Upper lobe of left lung (tissue), 6 donors: ENCODE measurements at places on chromosomes 4 and X. TPM values are rescaled to one million over a fixed set of nuclear protein-coding genes. Genes with fewer than 3 reads are reported as not detected.

PAGE2B gene
- not detected for total RNA-seq

PPP1R3F gene
- total RNA-seq: 7.1 TPM

DDX3X gene
- total RNA-seq: 294 TPM

GPR50 gene
- not detected for total RNA-seq

GPC3 gene
- 9.4 TPM for total RNA-seq

ADGRL3 gene
- 1.1 TPM for total RNA-seq

TMPRSS11B gene
- total RNA-seq: not detected

PAGE4 gene
- total RNA-seq: not detected

MAP9 gene
- 7.1 TPM for total RNA-seq

ANOS1 gene
- total RNA-seq: 63.8 TPM

ITIH6 gene
- not detected for total RNA-seq

- no peak for DNase-seq
Observed at GRCh38 chrX:116972362-116972761, 509.6 kb upstream of the CT83 start.

- DNase-seq: no peak
Observed at GRCh38 chr4:155546451-155546850, 120.2 kb upstream of the GUCY1A1 start.

DNA sequence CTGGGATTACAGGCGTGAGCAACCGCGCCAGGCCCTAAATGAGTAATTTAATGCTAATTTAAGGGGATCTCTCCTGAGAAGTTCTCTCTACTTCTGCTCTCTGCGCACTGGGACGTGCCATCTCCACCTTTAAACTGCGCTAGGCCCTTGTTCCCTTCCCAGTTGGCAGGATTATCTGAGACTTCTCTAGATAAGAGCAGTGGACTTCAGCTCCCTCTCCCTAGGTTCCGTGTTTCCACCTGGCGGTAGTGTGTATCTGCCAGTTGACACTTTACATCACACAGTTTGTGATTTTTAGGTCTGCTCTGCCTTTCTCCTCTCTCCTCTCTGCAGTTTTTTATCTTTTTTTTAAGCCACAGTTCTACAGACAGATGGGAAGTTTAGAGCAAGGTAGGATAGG lies 40.2 kb downstream of the ARHGAP10 start:
- no peak for DNase-seq

- peak; percentile 96 for DNase-seq
Observed at GRCh38 chr4:158768555-158769174, at the start of gene FNIP2. Gene FNIP2, plus strand, starts transcription at chr4:158769026. Its CDS starts 187 bp downstream, at chr4:158769213.

DNA sequence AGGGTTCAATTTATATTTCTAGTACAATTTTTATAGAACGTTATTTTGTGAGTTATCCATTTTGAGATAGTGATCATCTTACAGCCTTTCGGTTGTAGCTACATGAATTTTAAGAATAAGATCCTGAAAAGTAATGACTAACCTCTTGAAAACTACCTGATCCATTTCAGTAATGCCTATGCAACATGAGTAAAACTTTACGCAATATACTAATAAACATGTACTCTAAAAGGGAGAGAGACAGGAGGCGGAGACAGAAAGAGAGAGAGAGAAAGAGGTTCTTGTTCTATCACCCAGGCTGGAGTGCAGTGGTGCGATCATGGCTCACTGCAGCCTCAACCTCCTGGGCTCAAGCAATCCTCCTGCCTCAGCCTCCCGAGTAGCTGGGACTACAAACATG lies 816.1 kb downstream of the CCSER1 start:
- no peak for DNase-seq

- DNase-seq: no peak
Observed at GRCh38 chrX:1493877-1494510, 41.3 kb upstream of the ASMTL start.

- no peak for DNase-seq
Observed at GRCh38 chr4:150117094-150117493, 38.8 kb downstream of the DCLK2 start.

DNA sequence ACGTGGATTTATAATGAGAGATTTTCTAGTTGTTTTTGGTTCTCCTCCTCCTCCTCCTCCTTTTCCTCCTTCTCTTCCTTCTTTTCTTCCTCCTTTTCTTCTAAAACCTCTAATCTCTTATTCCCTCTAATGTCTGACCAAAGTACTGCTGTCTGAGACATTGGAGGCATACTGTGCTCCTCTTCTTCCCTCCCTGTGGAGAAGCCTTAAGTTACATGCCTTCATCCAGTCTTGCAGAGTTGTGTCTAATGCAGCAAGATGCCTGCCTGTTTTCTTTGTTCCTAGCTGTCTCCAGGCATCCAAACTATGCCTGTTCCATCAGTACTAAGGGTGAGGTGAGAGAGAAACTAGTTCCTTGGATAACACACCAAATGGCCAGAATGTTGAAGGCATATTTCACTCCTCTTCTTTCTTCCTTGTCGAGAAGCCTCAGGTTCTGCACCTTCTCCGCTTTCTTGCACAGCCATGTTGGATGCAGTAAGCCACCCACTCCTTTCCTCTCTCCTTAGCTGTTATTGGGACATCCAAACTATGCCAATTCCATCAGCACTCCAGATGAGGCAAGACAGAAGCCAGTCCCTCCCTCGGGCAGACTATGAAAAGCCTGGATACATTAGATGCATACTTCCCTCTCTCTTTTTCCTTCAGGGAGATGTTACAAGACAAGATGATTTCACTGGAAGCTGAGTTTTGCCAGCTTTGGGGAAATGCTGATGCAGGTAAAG lies 285.7 kb upstream of the TRAM1L1 start:
- DNase-seq: no peak

GRCh38 chrX:155144926-155145325 lies 71.3 kb upstream of the VBP1 start:
- no peak for DNase-seq

GRCh38 chrX:107360788-107361360 lies 88.6 kb upstream of the FRMPD3 start:
- no peak for DNase-seq

GRCh38 chr4:182600093-182600492 lies 317.1 kb downstream of the DCTD start:
- no peak for DNase-seq

GRCh38 chrX:25010784-25011588 lies 4.8 kb downstream of the ARX start:
- DNase-seq: no peak

- no peak for DNase-seq
Observed at GRCh38 chr4:86615501-86615900, 21.4 kb downstream of the PTPN13 start.

DNA sequence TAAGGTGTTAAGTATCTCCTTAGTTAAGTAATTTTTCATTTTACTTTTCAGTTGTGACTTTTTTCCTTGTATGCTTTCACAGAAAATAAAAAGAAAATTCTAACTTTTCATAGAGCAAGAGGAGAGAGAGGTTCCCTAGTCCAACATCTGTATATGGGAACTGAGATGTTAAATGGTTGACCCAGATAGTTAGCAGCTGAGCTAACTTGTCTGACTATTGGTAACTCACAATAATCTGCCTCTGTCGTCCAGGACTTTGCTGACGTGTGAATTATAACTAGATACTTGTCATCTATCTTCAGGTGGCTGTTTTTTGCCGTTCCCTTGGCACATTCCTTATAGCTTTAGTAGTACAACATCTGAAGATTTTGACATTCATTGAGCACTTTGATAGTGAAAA lies 29.9 kb downstream of the TBC1D19 start:
- no peak for DNase-seq

GRCh38 chrX:66751136-66751782 lies 112.4 kb upstream of the EDA2R start:
- no peak for DNase-seq

DNA sequence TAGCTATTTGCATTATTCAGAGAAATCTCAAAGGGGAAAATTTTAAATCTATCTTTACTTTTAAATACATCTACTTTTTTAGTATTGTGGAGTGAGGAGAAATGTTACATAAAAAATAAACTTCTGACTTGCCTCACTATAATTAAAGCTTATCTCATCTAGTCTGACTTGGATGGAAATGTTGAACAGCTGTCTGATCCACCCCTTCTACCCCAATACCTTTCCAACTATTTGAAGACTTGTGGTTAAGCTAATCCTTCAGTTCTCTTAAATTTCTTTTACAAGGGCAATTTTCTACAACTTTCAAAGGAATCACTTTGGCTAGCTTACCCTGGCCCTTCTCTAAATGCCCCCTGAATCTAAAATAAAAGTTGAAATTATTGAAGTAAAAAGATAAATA lies 17.3 kb upstream of the RPS6KA6 start:
- no peak for DNase-seq

DNA sequence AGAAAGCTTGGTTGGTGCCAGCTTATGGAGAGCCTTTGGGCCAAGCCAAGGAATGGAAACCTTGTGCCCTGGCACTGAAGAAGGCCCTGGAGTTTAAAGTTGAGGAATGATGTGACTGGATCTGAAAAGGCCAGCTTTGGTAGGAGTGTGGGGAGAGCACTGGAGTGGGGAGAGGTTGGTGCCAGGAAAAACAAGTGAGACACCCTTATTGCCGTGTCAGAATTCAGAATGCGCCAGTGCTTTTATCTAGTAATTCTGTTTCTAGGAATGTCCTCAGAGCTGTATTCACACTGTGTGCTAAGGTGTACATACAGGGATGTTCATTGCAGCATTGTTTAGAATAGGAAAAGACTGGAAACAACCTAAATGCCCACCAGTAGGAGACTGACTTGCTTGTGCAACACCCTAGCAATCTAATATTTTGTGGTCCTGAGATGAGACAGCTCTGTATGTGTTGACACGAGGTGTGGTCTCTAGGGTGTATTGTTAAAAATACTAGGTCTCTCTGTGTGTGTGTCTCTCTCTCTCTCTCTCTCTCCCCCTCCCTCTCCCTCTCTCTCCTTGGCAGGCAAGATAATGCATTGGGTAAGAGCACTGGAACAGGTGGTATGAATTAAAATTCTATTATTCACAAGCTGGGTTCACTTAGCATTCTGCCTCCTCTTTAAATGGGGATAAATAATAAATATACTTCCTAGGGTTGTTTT lies 107.8 kb downstream of the GATB start:
- DNase-seq: no peak

- no peak for DNase-seq
Observed at GRCh38 chrX:41043674-41044345, 41.4 kb upstream of the USP9X start.

- no peak for DNase-seq
Observed at GRCh38 chrX:23788521-23788920, 5.5 kb downstream of the SAT1 start.

- no peak for DNase-seq
Observed at GRCh38 chr4:40515037-40515397, 114.6 kb downstream of the RBM47 start.

DNA sequence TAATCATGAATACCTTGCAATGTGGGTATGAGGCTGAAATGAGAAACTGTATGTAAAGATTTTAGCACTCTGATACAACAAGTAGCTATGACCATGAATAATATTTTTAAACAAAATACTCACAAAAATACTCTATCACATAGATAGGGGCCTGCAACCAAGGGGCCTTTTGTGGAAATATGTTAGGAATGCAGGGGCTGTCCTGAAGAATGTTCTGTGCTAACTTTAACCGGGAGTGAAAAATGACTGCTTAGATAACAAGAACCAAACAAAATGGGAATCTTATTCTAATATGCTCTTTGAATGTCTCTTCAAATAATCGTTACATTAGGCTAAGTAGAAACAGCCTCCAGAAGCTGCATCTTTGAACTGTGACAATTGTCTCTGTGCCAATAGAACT lies 37.9 kb upstream of the GYPA start:
- DNase-seq: no peak

- DNase-seq: peak; percentile 29
Observed at GRCh38 chr4:10554694-10555093, 97.5 kb upstream of the ZNF518B start.

GRCh38 chrX:37000140-37000539 lies 8.0 kb upstream of the FAM47C start:
- no peak for DNase-seq

DNA sequence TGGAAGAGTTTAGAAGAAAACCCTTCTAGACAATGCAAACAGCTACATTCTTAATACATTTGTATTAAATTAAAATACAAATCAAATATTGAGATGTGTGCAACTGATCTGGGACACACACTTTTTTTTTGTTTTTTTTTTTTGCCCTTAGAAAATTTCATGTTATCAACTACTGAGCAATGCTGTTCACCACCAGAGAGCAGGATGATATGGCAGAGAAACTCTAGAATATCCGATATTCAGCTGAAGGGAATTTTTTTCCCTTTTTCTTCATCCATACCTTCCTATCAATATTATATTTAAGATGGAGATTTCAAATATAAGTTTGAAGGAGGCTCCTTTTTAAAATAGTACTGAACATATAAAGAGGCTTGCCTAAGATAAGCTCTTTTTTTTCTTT lies 1.0 kb downstream of the NDST3 start:
- DNase-seq: no peak

GRCh38 chr4:110869114-110869513 lies 246.2 kb upstream of the PITX2 start:
- no peak for DNase-seq

- no peak for DNase-seq
Observed at GRCh38 chrX:119190091-119190681, 45.9 kb upstream of the PGRMC1 start.

- peak; percentile 20 for DNase-seq
Observed at GRCh38 chr4:82104578-82104977, 269.2 kb downstream of the HNRNPD start.
